ENCODE measurements at places on chromosomes 6 and 20.

GRCh38 chr20:35007413-35007812 lies 51.7 kb downstream of the MYH7B start:
- no peak for DNase-seq

- DNase-seq = no peak
Observed at GRCh38 chr6:169966312-169967181, 215.1 kb downstream of the ERMARD start.

GRCh38 chr20:22106308-22106938 lies 401.0 kb downstream of the PAX1 start:
- DNase-seq = peak; percentile 27

DNA sequence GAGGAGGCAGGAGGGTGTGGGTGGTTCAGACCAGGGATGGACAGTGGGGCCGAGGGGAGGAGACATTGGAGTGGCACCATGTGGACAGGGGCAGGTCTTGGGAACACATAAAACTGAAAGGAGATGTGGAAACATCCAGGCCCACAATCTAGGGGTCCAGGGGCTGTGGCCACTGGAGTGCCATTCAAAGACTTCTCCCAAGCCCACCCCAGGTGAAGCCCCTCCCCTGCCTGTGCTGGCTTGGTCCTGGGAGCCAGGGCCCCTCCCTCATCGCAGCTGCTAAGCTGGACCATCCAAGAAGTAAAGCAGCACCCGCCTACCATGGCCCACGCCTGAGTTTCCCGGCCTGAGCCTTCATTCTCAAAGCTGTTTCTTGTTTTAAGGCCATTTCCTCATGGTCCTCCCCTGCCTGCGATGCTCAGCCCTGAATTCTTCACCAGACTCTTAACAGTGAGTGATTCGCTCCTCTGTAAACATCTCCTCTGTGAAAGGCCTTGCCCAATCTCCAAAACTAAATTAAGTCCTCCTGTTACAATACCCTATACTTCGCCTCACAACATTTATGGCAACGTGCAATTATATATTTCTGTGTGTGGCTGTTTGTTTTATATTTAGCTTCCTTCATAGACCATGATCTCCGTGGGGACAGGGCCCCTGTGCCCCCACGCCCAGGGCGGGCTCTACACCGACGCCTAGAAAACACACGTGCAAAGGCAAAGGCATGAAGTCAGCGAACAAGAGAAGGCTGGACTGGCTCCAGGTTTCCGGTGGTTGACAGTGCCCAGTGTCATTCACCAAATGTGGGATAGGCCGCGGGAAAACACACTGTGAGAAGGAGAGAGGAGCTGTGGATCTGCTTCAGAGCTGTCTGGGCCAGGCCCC lies 267.8 kb downstream of the ERMARD start:
- DNase-seq = no peak

- DNase-seq = no peak
Observed at GRCh38 chr6:2543321-2543720, 207.4 kb downstream of the MYLK4 start.

Measured in fibroblast of skin of left quadriceps (primary cell).